ENCODE measurements at places on chromosomes 12 and 14. TPM values are rescaled to one million over a fixed set of nuclear protein-coding genes. Genes with fewer than 3 reads are reported as not detected.

Gene AKAP3
- 1.7 TPM for total RNA-seq

Gene WDHD1
- 10.5 TPM for total RNA-seq

Gene ZC2HC1C
- total RNA-seq = 0.69 TPM

Gene CLEC2A
- total RNA-seq = not detected

Gene CPM
- 3.7 TPM for total RNA-seq

Gene SLCO1A2
- total RNA-seq = not detected

Gene CISTR
- not detected for total RNA-seq

Gene AKAP6
- total RNA-seq = 10.1 TPM

Gene BICDL1
- total RNA-seq = not detected

Gene DPF3
- total RNA-seq = 9.3 TPM
